Right renal cortex interstitium (tissue), 3 donors: ENCODE measurements at places on chromosomes 2 and 18. TPM values are rescaled to one million over a fixed set of nuclear protein-coding genes. Genes with fewer than 3 reads are reported as not detected.

DNA sequence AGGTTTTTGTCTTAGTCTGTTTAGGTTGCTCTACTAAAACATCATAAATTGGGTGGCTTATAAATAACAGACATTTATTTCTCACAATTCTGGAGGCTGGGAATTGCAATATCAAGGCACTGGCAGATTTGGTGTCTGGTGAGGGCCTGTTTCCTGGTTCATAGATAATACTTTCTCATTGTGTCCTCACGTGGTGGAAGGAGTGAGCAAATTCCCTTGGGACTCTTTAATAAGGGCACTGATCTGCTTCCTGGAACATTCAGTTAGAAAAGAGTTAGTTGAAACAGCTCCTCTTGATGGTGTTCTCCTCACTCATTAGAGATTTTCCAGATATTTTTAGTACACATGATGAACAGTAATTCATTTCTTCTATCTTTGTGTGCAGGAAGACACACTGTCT is 22.3 kb downstream of the COL4A3 start:
- DNase-seq: no peak

DNA sequence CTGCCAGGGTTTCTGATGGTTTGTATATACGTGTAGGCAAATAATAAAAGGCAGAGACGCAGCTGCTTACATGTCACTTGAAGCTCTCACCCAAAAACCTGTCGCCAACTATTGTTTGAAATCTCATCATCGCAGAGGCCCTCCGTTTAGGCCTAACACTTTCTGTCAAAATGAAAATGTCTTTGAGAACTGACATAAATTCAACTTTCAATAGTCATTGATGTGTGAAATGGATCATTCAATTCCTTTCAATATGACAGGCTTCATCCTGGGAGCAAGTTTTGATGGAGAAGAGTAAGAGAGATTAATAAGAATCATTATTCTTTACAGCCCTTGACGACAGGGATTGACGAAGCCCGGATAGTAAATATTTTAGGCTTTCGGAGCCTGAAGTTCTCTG is 2.7 kb downstream of the ACTG2 start:
- DNase-seq: no peak

GRCh38 chr2:9757501-9758264 is 85.6 kb upstream of the TAF1B start:
- no peak for DNase-seq

DNA sequence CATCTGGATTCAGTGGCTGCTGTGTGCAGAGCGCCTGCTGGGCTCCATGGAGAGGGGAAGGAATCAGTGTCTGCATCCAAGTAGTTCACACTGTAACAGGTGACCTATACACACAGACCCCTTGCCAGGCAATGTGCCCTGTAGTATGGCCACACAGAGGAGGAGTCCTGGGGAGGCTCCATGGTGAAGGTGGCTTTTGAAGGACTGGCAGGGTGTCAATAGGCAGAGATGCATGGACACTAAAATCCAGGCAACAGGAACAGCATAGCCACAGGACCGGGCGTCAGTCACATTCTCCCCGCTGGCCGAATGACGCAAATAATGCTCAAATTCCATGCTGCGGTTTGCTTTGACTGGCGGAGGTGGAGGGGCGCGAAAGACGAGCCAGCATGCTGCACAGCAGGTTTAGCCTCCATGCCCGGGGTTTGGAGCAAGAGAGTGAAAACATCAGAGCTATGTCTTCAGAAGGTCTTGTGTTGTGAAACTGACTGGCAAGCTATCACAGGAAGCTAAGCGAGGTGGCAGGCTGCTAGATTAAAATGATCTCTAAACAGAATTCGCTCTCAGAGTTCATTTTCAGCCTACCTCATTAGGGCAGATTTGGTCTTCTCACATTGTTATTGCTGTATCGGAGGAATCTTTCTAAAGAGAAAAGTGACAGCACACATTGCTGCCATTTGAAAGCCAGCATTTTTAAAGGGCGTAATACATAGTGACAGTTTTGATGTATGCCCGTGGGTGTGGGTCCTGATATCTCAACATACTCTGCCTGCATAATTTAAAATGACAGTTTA is 1.2 kb upstream of the CHMP1B start:
- DNase-seq: peak; percentile 41

GRCh38 chr2:236813766-236814165 is 244.1 kb downstream of the ACKR3 start:
- DNase-seq: no peak

DNA sequence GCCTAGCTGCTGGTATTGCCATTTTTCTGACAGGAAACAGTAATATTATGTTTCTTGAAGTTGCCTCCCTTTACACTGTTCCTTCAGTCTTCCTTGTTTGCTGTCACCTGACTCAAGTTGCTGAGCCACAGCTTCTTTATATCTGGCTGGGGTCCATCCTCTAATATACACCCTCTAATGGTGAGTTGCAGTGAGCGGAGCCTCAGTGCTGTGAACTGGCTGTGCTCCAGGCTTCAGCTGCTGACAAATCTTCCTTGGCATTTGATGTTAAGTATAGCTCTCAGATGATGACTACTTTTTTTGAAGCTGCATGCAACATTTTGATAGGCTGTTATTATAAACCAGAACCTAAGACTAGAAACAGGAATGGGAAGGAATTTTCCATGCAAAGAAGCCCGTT is 366.7 kb downstream of the NUP35 start:
- no peak for DNase-seq

DNA sequence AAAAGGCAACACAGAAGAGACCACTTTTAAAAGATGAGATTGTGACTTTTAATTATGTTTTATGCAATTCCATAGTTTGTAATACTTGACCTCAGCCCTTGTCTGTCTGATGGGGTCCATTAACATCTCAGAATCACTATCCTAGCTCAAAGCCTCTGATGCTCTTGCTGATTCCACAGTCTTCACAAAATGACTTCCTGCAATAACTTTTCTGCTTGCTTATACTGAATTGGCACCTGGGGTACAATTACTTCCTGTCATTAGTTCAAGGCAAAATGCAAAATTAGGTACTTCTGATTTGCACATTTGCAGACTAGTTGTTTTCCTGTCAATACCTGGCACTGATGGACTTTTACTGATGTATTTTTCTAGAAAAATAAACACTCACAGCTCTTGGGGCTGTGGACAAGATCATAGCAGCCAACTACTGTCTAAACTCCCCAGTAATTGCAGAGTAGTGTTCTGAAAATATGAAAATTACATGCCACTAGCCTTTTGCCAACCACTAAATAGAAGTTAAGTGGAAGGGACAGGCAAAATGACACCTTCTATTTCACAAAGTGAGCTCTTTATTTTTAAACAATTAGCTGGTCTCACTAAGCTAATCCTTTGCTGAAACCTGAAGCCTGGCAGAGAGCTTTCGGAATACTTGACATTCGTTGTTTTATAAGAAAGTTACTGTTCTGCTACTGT is 129.1 kb downstream of the PIEZO2 start:
- no peak for DNase-seq

DNA sequence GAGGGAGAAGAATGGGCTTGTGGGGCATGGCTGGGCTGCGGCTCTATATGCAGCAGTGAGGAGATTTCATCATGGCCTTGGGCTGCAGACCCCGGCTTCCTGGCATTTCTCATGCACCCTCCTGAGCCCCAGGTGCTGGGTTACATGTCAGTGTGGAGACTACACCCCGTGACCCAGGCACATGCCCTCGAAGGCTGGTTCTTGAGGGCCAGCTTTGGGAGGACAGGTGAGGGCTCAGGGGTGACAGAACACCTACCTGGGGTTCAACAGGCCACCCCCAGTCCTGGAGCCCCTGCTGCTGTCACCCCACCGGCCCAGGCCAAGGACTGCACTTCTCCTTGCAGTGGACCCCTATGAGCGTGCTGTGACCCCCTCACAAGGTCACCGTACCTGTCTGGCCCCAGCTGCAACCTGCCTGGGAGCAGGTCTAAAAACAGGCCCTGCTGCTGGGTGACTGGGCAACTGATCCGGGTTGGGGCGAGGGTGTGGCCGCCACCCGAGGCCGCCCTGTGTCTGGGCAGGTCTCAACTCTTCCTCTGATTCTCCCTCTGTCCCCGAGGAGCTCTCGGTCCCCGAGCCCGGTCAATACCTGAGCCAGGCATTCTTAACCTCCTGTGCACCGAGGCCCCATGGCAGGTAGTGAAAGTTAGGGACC is 94.8 kb upstream of the OTOS start:
- no peak for DNase-seq

RASGRP3 gene
- polyA plus RNA-seq: 25.1 TPM

EVX2 gene
- polyA plus RNA-seq: not detected

GRCh38 chr2:65482971-65483370 is 50.6 kb upstream of the SPRED2 start:
- DNase-seq: no peak

C2orf66 gene
- polyA plus RNA-seq: 0.31 TPM

HDLBP gene
- 373 TPM for polyA plus RNA-seq

ITPRIPL1 gene
- 4.6 TPM for polyA plus RNA-seq

CLHC1 gene
- polyA plus RNA-seq: 25.7 TPM

DNA sequence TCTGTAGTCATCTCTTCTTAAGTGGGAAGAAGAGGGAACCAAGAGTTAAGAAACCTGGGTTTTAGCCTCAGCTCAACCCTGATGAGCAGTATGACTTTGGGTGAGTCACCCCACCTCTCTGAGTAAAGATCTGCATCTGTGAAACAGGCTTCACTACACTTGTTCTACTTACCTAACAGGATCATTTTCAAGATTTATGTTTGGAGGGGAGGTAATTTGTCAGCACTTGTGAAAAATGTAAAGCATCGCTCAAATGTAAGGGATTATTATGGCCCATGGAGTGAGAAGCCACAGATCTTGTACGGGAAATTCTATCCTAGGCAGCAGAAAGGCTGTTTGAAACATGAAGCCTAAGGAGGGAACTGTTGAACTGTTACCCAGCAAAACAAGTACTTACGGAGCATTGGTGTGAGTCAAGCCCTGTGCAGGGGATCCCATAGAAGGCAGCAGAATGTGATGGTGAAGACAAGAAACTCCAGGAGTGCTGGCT is 160.6 kb downstream of the PRKCE start:
- DNase-seq: no peak

GRCh38 chr2:18949871-18950270 is 360.5 kb upstream of the NT5C1B start:
- no peak for DNase-seq

- DNase-seq: no peak
Measured at GRCh38 chr18:79517341-79517740, 121.6 kb downstream of the NFATC1 start.

DSG3 gene
- polyA plus RNA-seq: not detected

DNA sequence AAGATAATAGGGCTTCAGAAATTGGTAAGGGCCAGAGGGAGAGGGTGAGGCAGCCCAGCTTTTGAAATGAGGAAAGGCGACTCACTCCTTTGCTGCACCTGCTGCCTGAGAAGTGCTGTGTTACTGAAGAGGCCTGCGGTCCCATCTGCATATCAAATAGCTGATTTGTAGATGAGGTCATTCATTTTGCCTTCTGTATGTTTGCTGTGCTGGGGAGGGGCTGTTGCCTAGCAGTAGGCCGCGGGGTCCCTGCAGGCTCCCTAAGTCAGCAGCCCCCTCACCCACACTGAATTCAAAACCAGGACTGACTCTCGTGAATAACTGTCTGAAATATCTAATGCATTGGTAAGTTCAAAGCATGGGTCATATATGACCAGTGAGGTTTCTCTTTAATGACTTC is 377.2 kb downstream of the SOX11 start:
- DNase-seq: no peak

DNA sequence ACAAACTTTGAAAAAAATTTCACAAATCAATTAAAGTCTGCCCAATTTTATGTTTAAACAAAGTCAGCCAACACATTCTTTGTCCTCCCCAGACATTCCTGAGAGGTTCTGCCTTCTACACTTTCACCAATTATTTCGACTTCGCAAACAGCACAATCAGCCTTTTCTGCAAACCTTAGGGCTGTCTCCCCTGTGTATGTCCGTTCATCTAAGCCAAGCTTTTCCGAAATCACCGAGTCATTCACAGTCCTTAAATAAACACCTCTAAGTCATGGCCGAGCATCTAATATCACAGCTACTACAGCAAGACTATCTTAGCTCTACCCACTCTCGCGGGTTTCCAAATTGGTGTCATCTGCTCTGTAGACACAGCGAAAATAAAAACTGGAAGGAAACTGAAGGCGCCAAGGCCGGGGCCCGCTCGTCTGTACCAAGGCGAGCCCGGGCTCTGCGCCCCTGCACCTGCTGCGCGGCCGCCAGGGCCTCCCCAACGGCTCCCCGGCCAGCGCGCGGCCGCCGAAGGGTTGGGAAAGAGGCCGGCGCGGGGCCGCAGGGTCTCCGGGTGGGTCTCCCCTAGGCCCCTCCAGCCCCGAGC is 730 bp downstream of the ODC1 start:
- DNase-seq: no peak

DNA sequence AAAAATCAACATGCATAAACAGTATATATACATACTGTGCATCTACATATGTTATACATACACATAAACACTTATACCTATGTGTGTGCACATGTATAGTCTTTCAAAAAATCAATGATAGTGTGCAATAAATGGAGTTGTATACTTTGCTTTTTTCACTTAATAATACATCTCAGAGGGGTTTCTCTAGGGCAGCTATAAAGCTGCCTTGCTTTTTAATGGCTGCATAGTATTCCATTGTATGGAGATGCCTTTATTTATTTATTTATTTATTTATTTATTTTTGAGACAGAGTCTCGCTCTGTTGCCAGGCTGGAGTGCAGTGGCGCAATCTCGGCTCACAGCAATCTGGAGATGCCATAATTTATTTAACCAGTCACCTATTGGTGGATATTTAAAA is 7.4 kb upstream of the RNF125 start:
- no peak for DNase-seq

- no peak for DNase-seq
Measured at GRCh38 chr2:65710779-65711295, 278.4 kb upstream of the SPRED2 start.

FZD7 gene
- 76.7 TPM for polyA plus RNA-seq

ABCG5 gene
- polyA plus RNA-seq: 0.55 TPM

DNA sequence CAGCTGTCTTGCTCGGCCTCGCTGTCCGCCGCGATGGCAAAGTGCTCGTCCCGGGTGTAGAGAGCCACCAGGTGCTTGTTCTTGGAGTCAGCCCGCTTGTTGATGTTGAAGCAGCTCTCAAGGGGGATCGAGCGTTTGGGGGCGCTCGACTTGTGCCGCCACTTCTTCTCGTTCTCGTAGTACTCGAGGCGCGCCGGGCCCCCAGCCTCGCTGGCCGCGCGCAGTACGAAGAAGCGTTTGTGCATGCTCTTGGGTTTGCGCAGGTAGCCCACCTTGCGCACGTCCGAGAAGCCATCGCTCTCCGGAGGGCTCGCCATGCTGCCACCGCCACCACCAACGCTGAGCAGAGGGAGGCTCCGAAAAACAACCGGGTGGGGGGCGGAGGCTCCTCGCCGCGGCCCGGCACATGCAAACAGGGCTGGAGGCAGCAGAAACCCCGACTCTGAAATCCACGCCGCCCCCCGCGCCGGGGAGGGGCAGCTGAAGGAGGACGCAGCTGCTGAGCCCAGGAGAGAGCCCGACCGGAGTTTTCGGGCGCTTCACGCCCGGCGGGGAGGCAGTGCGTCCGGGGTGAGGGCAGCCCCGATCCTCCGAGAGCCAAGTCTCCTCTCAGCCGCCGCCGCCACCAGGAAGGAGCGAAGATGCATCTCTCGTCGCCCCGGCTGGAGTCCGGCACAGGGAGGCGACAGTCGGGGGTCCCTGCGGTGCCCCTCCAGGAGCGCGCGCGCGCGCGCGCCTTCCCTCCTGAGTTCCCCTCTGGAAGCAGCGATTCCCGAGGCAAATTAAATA is 1.0 kb downstream of the IRS1 start:
- DNase-seq: no peak
